ENCODE measurements at places on chromosomes 16 and 17. TPM values are rescaled to one million over a fixed set of nuclear protein-coding genes. Genes with fewer than 3 reads are reported as not detected.

The AGRP gene
- polyA plus RNA-seq, result not detected

The EFCAB13 gene
- polyA plus RNA-seq, result 0.97 TPM

The KRTAP4-6 gene
- not detected for polyA plus RNA-seq

The HSD17B2 gene
- polyA plus RNA-seq, result not detected

The PLD2 gene
- 2.0 TPM for polyA plus RNA-seq

The TLCD2 gene
- polyA plus RNA-seq, result not detected

The CLEC16A gene
- polyA plus RNA-seq, result 5.6 TPM

The HBM gene
- polyA plus RNA-seq, result not detected

The NUFIP2 gene
- polyA plus RNA-seq, result 8.6 TPM

The KRTAP2-3 gene
- polyA plus RNA-seq, result not detected

The ADORA2B gene
- 1.6 TPM for polyA plus RNA-seq

The DUS2 gene
- polyA plus RNA-seq, result 16.8 TPM

The RANBP10 gene
- polyA plus RNA-seq, result 12.4 TPM

The GFAP gene
- not detected for polyA plus RNA-seq

The PRR35 gene
- not detected for polyA plus RNA-seq

The DOC2B gene
- polyA plus RNA-seq, result not detected

The DHRS7C gene
- not detected for polyA plus RNA-seq

The GUCY2D gene
- not detected for polyA plus RNA-seq

The ALOX15 gene
- polyA plus RNA-seq, result not detected

The PPM1E gene
- polyA plus RNA-seq, result not detected

The TBC1D3 gene
- polyA plus RNA-seq, result not detected

The FMNL1 gene
- 17.6 TPM for polyA plus RNA-seq

The OTOP2 gene
- not detected for polyA plus RNA-seq

The GOSR2 gene
- 57.6 TPM for polyA plus RNA-seq

The KRTAP1-5 gene
- not detected for polyA plus RNA-seq

The PPP1R27 gene
- polyA plus RNA-seq, result not detected

The MYH2 gene
- polyA plus RNA-seq, result not detected

The NDE1 gene
- 16.8 TPM for polyA plus RNA-seq

The TMIGD1 gene
- polyA plus RNA-seq, result not detected

The PHOSPHO1 gene
- polyA plus RNA-seq, result 0.77 TPM

All from immature natural killer cell (primary cell).